ENCODE measurements at places on chromosomes 7 and 10.

DNA sequence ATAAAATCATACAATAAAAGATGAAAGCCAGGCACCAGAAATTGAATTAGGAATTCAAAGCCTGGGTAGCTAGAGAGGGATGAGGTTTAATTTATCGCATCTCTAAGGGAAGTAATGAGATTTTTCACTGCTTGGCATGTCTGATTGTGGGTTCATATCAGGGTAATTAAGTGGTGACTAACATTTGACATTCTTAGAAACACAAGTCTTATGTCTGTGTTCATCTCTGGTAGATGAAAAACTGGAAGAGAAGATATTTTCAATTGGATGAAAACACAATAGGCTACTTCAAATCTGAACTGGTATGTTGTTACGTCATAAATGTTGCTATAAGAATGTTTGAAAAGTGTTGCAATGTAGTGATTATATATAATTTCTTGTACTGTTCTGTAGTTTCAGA lies 36.8 kb upstream of the ARMS2 start:
- no peak for DNase-seq

DNA sequence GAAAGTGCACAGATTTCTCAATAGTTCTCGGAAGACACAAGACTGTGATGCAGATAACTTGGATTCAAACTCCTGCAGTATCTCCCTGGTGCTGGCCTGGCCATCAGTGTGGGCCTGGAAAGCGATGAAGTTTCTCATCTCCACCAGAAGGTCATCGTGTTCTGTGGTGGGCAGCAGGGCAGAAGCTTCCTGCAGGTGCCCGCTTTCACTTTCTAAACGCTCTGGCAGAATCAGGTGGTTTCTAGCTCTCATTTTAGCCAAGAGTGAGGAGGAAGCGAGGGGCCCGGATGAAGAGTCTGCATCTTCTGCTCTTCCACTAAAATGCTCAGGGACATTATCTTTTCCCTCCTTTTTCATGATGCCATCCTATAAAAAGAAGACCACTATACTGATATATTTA lies 63.0 kb upstream of the DRGX start:
- no peak for DNase-seq

DNA sequence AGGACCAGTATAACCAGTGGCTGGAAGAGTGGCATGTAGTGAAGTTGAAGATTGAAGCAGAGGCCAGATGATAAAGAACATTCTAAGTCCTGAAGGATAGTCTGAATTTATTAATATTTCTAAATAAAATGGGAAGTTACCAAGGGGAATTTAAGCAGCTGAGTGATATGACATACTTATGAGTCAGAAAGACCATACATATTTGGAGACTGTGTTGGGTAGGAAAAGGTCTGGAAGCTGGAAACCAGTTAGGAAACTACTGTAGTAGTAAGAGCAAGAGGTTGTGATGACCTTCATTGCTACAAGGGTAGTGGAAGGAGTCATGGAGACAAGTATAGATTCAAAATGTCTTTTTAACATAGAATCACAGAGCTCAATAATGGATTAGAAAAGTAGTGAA lies 752.3 kb downstream of the SUGCT start:
- DNase-seq: no peak

DNA sequence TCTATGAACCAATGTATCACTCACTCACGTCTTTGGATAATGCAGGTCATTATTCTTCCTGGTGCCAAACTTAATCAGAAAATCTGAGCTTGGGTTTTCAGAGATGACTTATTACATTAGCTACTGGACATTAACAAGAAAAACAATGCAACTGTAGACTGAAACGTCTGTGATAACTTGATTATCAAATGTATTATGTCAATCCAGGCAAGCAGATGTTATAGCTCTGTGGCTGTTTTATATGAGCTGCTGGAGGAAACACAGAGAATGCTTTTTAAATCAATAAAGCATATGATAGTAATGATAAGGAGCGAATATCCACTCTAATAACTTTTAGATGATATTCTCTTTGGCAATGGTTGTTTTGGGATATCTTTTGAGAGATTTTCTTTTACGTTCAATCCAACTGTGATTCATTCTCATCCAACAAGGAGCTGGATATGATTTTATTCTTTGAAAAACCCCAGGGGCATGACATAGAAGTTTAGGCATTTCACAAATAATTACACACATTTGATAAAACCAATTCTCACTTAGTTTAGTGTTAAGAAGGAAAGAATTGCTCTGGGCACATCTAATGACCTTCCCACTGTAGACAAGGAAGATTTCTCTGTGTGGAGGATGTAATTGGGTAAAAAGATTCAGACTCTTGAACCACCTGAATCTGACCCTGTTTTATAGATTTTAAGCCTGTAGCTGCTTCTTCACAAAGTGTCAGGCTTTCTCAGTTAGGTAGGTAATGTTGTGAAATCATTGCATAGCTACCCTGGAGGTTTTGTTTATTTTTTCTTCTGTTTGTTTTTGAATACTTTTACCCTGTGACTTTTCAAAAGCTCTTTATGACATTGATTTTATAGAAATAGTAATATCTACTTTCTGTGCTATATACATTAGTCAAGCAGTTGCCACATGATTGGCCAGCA lies 1124.7 kb downstream of the DNAJB9 start:
- no peak for DNase-seq

DNA sequence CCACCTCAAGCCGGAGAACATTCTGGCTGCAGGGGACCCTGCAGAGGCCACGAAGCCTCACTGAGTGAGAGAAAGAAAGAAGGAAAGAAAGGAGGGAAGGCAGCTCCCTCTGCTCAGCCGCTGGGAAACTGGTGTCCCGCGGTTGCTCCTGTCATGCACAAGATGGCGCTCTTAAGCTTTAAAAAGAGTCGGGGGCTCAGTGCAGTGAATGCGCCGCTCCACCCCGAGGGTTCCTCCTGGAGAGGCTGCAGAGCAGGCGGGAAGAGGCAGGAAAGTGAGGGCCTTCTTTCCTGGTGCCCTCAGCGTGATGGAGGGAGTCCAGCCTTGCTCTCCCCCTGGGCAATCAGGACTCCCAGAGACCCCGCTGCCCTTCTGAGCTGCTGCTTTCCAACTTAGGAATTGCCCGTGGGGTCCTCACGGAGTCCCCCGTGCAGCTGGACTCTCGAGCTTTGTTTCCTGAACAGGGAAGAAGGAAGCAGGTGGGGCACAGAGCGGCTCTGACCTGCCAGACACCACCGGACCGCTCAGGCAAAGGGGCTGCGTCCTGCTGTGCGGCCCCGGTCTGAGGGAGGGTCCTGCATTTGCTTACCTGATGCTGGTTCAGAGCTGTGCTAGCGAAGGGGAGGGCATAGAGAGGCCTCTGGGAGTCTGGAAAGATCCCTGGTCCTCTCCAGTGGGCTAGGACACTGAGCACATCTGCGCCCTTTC lies 141.9 kb upstream of the MKI67 start:
- no peak for DNase-seq

- no peak for DNase-seq
Measured at GRCh38 chr10:123790132-123790885, 101.3 kb downstream of the CPXM2 start.

DNA sequence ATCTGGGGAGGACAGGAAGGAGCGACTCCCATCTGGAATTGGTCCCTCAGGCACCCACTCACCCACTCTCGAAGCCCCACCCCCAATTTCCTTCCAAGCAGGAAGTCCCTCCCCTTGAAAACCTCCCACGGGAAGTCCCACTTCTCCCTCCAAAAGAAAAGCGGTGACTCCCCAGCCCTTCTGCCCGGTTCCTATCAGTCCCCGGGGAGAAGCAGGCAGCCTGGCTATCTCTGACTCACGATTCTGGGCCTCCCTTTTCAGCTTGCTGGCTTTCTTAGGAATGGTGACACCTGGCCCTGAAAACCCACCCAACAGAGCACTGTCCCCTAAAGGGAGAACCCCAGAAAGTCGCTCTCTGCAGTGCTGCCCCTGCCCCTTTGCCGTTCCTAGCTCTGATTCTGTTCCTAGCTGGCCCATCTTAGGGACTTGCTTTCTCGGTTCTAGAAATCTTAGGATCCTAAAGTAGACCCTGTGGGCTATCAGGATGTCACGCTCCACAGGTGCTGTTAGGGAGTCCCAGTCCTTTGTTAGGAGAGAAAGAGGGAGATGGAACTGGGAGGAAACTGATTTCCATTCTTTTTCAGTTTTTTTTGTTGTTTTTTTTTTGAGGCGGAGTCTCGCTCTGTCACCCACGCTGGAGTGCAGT lies 6.0 kb downstream of the TSC22D4 start:
- no peak for DNase-seq

- DNase-seq: no peak
Measured at GRCh38 chr7:36161996-36162395, 8.9 kb downstream of the EEPD1 start.

GRCh38 chr7:4768597-4769569 lies 6.5 kb upstream of the AP5Z1 start:
- DNase-seq: no peak

DNA sequence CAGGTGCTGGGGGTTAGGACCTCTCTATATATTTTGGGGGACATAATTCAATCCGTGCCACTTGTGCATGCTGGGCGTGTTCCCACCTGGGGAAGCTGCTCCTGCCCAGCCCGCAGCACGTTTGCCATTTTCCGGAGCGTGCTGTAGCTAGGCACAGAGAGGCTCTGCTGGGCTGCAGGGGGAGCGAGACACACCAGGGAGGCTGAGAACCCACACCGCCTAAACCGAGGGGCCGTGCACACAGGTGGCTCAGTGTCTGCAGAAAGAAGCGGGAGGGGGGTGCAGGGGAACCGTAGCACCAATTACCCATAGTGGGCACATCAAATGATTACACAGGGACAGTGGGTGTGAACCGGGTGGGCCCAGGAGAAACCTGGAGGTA lies 27.0 kb downstream of the PRKAG2 start:
- no peak for DNase-seq

DNA sequence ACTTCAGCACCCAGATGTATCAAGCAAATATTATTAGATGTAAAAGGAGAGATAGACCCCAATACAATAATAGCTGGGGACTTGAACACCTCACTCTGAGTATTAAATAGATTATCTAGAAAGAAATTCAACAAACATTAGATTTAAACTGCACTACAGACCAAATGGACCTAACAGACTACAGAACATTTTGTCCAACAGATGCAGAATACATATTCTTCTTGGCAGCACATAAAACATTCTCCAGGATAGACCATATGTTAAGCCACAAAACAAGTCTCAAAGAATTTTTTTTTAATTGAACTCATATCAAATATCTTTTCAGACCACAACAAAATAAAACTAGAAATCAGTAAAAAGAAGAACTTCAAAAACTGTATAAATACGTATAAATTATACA lies 130.4 kb downstream of the MTERF1 start:
- DNase-seq: no peak

- DNase-seq: no peak
Measured at GRCh38 chr7:22945584-22945983, 68.3 kb downstream of the HYCC1 start.

DNA sequence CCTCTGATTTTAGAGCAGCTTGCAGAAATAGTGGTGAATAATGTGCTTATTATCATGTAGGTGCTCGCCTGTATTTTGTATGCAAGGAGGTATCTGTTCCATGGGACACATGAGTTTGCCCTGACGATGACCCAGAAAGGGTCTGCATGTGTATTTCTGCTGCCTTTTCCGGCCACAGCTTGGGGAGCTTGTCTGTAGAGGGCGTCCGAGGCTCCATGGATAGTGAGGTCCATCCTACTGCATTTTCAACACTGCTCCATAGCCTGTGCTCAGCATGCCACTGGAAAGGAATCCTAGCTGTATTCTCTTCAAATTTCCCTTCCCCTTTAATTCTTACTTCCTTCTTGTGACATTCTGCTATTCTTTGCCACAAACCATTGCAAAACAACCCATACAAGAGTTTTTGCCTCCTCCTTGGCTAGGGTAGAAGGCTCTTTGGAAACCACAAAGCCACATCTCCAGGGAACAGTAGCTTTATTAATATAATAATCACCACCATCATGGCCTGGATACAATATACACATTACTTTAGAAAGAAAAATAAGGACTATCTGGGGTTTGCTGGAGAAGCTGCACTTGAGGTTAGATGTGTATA lies 127.7 kb downstream of the DYNC1I1 start:
- DNase-seq: no peak

GRCh38 chr10:117266400-117266799 lies 25.5 kb downstream of the SLC18A2 start:
- no peak for DNase-seq

- no peak for DNase-seq
Measured at GRCh38 chr10:103829838-103830465, 25.4 kb downstream of the SH3PXD2A start.

GRCh38 chr7:4050126-4050660 lies 631.9 kb upstream of the FOXK1 start:
- DNase-seq: no peak

Measured in CD4-positive, alpha-beta T cell treated with Interleukin-10 for 1 hour (primary cell).